Dermis blood vessel endothelial cell (primary cell): ENCODE measurements at places on chromosomes 13 and 19. TPM values are rescaled to one million over a fixed set of nuclear protein-coding genes. Genes with fewer than 3 reads are reported as not detected.

RETN gene
- not detected in 2 replicates for total RNA-seq

LGI4 gene
- total RNA-seq, result 0.34 TPM in 1 of 2 replicates, not detected in the other

MYH14 gene
- 0.17 and 0.28 TPM in 2 replicates for total RNA-seq

HAUS8 gene
- 4.1 and 4.6 TPM in 2 replicates for total RNA-seq

DNA sequence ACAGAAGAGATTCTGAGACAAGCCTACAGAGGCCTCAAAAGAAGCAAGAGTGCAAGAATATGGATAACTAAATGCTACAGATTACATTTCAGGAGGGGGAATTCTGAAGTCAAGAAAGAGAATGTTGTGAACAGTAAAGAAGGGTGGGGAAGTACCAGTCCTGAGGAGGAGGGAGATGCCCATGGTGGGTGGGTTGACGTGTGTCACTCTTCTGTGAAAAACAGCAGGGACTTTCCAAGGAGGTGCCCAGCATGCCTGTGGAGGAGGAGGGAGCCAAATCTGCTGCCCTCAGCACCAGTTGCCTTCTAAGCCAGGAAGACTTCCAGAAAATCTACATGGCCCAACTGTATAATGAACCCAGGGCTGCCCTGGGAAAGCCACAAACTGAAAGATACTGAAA is 87.7 kb downstream of the SGCG start:
- no peak for DNase-seq

DNA sequence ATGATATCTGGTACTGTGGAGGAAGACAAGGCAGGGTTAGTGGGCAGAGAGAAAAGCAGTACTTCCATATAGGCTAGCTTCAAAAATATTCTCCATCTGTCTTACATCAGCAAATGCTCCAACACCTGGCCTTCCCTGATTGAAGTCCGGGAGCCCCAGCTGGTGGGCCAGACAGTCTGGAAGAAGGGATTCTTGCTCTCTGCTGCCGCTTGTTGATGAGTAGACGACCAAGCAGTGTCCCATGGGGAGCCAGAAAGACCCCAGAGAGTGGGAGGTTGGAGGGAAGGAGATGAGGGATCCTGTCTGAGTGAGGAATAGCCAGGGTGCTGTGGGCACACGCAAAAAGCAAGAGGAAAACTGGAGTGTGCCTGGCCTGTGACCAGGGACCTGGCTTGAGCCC is 95.1 kb downstream of the ATP8A2 start:
- DNase-seq, result no peak

DNA sequence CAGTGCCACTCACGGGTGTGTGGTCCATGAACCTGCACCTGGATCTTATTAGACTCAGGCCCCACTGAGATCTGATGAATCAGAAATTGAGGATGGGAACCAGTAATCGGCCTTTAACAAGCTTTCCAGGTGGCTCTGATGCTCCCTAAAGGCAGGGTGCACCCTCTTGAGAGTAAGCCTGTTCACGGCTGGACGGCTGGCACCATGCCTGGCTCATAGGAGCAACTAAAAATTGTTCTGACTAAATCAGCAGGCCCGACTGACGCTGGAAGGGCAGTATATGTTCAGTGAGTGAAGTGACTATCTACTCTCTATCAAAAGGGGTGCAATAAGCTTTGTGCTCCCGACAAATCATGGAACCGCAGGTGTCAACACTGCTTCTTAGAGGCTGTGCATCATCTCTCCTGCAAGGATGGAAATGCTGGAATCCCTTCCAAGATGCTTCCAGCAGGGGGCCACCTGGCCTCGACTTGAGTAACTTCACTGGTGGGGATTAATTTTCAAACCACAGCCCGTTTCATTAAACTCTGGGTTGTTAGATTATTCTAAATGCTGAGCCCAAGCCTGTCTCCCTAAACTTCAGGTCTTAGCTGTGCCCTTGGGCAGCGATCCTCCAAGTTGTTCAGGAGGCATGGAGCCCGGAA is 28.4 kb downstream of the TMTC4 start:
- DNase-seq, result peak; percentile 72

- no peak for DNase-seq
These were observed 261.0 kb downstream of the GPC5 start for GRCh38 chr13:91659256-91660075.

DNA sequence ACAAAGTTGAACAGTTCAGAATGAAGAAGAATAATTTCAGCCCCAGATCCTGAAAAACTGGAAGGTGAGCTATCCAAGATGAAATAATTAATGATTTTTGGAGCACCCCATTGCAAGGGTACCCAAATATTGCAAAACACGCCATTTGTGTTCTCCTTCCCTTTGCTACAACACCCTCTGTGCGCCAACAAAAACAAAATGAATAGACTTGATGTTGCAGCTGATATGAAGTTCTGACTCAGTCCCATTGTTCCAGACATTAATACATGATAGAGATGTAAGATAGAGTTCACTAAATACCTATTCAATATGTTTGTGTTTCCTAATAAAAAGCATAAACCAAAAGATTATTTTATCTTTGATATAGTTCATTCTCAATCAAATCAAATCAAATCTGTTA is 287.5 kb upstream of the SOX21 start:
- DNase-seq, result peak; percentile 75
